ENCODE measurements at places on chromosomes 12 and 14.

DNA sequence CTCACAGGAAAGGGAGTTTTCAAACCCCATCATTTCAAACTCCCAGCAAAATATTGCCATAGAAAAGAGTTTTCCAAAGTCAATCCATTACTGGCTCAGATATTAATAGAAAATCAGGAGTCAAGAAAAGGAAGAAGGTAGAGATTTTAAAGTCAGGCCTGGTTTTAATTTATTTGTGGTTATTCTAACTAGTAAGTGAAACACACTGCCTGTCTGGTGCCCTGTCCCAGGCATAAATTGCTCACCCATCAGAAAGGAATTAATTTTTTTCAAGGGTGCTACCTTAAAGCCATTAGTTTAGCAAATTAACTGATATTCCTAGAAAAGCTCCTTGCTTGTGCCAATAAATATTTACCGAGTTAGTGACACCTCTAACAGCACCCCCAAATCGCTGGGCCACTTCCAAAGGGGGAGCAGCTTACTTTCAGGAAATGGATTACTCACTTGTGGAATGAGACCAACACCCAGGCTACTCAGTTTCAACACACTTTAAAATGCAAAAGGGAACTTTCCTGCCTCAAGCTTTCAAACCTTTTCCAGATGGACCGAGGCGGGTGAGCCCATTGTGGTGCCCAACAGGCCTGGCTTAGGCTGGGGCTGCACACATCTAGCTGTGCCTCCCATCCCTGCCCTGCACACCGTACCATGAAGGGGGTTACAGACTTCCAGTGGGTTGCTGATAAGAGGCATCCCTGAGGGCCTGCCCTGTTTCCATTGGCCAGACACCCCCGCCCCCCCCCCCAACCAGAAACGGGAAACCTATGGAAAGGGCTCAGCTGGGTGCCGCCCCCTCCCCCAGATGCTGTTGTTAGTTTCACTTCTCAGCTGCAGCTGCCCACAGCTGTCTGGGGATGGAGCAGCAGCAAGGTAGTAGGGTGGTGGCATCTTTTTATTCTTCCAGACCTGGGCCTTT is 117.2 kb downstream of the SAMD4A start:
- DNase-seq, result no peak

DNA sequence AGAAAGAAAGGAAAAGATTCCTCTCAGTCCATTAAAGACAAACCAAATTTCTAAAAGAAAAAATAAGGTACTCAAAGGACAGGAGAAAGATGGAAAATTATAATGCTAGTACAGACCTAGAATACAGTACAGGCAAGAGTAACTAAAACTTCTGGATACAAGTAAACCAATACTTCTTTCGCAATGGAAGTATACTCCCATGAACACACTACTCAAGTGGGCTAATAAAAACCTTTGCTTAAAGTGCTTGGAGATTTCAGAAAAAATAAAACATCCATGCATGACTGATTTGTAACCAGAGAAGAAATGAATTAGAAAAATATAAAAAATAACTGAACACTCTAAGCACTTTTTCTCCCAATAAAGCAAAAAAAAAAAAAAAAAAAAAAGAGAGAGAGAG is 3.5 kb downstream of the ZBTB25 start:
- DNase-seq, result no peak

DNA sequence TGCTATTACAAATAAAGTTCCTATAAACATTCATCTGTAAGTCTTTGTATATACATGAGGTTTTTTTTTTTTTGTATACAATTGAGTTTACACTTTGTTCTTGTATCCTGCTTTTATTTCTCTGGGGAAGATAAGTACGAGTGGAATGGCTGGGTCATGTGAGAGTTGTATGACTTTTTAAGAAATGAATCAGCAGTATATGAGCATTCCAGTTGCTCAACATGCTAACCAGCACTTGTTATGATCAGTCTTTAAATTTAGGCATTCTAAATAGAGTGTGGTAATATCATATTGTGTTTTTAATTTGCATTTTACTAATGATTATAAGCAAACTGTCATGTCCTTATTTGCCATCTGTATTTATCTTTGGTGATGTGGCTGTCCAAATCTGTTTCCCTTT is 44.7 kb upstream of the AMIGO2 start:
- no peak for DNase-seq

DNA sequence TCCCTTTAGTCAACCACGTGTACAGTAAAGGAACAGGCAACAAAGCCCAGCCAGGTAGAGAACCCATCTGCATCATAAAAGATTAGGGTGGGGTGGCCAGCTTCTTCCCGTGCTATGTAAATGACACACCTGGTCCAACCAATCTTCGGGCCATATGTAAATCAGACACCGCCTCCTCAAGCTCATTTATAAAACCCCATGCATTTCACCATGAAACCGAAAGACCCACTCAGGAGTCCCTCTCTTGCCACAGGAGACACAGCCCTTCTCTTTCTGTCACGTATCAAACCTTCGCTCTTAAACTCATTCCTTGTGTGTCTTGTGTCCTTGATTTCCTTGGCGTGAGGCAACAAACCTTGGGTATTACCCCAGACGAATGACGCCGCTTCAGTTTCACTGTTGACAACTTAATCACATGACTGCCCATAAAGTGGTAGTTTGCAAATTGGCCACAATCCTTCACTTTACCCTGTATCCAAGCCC is 59.8 kb upstream of the TBPL2 start:
- no peak for DNase-seq

DNA sequence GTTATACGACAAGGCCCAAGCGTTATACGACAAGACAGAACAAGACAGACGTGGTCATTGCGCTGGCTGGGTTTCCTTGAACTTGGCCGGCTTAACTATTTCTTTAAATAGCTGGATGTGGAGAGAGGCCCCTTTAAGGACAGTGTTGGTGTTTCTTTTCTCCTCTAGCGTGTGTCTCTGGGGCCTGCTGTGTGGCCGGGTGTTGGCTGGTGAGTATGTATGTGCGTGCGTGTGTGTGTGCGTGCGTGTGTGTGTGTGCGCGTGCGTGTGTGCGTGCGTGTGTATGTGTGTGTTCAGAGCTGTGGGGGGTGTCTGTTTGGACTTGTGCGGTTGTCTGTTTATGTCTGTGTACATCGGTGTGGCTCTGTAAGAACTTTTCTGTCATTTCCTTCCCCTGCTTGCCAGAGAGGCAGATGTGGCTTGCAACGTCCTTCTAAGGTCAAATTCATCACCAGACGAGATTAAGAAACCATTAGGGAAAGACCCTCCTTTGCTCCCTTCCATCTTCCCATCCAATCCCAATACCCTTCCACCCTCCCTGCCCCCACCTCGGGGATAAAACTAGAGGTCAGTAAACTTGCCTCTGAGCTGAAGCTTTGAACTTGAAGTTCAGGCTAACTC is 78.6 kb upstream of the TBX3 start:
- no peak for DNase-seq

GRCh38 chr12:92096346-92097136 is 49.1 kb downstream of the BTG1 start:
- no peak for DNase-seq

GRCh38 chr12:54010053-54010971 is 1.5 kb downstream of the HOXC8 start:
- no peak for DNase-seq

DNA sequence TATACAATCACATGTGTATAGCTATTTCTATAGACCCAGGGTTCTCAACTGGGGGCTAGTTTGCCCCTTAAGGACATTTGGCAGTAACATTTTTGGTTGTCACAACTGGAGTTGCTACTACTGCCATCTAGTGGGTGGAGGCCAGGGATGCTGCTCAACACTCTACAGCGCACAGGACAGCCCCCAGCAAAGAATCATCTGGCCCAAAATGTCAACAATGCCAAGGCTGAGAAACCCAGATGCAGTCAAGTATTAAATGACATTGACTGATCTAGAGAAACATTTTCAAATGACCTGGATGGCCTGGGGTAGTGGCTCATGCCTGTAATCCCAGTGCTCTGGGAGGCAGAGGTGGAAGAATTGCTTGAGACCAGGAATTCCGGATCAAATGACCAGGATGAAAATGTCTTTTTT is 5.8 kb downstream of the WSB2 start:
- peak; percentile 60 for DNase-seq

DNA sequence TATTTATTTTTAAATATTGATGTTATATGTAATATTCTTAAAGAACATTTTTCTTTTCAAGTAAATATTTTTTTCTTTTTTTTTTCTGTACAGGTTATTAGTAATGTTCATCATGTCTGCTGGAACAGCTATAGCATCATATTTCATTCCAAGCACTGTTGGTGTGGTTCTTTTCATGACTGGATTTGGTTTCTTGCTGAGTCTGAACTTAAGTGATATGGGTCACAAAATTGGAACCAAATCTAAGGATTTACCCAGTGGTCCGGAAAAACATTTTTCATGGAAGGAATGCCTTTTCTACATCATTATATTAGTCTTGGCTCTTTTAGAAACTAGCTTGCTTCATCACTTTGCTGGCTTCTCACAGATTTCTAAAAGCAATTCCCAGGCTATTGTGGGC is 23.2 kb downstream of the PCNX4 start:
- no peak for DNase-seq

DNA sequence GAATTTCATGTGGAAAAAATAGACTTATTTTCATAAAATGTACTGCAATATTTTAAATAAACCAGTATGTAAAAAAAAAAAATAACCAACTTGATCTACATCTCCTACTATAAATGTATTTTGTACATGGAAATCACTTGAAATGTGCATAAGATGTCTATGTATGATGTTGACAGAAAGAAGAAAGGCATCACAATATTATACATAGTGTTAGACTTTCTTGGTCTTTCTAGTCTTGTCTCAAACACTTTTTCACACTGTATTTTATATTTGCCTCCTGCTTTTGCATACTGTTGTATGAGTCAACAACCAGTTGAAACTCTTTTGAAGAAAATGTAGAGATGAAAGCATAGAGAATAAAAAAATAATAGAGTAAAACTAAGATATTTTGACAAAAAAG is 352.4 kb upstream of the MGAT4C start:
- DNase-seq, result no peak

- DNase-seq, result no peak
Observed at GRCh38 chr14:87067591-87067990, 925.4 kb downstream of the GALC start.

DNA sequence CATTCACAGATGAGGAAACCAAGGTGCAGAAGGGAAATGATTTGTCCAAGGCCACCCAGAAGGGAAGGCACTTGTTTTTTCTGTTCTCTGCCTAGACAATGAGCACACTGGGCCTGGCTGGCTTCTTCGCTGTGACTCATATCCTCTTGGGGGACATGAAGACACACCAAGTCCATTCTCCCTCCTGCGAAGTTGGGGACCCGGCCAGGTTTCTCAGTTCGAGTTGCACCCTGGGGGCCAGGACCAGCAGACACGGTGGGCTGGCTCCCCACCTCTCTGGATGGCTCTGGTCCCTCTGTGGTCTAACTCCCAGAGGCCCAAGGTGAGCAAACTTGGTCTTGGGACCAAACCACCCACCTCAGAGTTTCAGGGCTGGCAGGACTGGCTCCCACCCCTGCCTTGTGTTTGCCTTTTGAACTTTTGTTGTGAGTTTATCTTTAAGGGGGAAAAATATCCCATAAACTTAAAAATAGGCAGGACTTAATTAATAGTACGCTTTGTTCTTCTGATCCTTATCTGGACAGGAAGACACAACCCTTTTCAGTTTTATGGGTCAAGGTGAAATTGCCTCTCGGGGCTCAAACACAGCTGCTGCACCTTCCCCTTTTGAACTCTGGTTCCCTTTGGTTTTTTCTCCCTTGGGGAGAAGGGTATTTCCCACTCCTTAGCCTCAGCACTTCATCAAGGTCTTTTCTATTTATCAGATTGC is 9.0 kb upstream of the MLEC start:
- no peak for DNase-seq

DNA sequence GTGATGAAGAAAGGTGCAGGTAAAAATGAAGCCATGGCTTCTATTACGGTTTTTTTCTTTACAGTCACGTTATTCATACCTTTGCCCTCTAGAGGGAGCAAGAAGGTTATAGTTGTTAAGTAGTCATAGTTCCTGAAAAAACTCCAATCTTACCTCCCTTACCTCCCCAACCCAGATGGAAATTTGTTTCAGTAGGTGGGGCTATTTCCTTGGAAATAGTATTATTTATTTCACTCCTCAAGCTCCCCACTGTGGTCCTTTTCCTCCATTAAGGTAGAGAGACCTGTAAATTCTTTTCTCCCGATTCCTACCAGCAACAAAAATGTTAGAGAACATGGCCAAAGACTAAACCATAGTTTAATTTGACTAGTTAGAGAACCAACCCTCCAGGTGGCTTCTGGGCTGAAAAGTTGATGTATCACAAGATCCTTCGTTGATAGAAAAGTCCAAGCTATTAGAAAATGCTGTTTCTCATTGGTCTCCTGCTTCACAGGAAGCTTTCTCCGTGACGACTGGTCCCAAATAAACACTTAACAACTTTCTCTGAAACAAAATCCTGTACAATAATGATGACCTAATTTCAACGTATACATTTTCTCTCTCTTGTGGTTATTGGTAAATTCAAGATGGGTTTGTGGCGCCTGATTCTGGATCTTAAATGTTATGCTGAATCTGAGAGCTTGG is 43.5 kb downstream of the TMX1 start:
- no peak for DNase-seq

- no peak for DNase-seq
Observed at GRCh38 chr12:3101309-3102024, 24.3 kb downstream of the TSPAN9 start.

- DNase-seq, result no peak
Observed at GRCh38 chr14:41607966-41608663, 1.4 kb downstream of the LRFN5 start.

- DNase-seq, result no peak
Observed at GRCh38 chr12:13686260-13686659, 295.1 kb downstream of the GRIN2B start.

GRCh38 chr12:75881920-75882319 is 149.7 kb downstream of the PHLDA1 start:
- no peak for DNase-seq

GRCh38 chr14:103135333-103136260 is 12.3 kb downstream of the TNFAIP2 start:
- DNase-seq, result no peak

DNA sequence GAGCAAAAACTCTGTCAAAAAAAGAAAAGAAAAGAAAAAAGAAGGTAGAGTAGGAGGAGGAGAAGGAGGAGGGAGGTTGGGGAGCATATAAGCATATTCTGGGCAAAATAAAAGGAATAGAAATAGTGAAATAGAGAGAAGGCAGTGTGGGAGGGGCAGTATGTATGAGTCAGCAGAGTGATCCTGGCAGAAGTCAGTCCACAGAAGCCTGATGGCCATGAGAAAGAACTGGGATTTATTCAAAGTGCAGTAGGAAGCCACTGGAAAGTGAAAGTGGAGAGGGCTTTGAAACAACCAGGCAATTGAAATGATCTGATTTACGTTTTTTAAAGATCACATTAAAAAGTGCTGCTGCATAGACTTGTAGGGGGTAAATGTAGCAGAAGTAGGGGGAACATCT is 368.6 kb upstream of the USP15 start:
- DNase-seq, result no peak

GRCh38 chr12:97927977-97928376 is 465.4 kb downstream of the RMST start:
- no peak for DNase-seq

- DNase-seq, result no peak
Observed at GRCh38 chr14:66539034-66539433, 31.1 kb downstream of the GPHN start.

GRCh38 chr14:91946622-91947474 is 646 bp downstream of the FBLN5 start:
- no peak for DNase-seq

GRCh38 chr12:89106950-89107349 is 245.4 kb downstream of the DUSP6 start:
- DNase-seq, result no peak

Data from stimulated activated CD4-positive, alpha-beta T cell treated with anti-CD3 and anti-CD28 coated beads, Interleukin-4, amount 100 ng/mL, for 4 hours (primary cell).